NCI-H2029 (cell line): ENCODE measurements at places on chromosomes 5 and 9.

GRCh38 chr5:149407323-149408251 lies 28.5 kb upstream of the IL17B start:
- no peak for DNase-seq

DNA sequence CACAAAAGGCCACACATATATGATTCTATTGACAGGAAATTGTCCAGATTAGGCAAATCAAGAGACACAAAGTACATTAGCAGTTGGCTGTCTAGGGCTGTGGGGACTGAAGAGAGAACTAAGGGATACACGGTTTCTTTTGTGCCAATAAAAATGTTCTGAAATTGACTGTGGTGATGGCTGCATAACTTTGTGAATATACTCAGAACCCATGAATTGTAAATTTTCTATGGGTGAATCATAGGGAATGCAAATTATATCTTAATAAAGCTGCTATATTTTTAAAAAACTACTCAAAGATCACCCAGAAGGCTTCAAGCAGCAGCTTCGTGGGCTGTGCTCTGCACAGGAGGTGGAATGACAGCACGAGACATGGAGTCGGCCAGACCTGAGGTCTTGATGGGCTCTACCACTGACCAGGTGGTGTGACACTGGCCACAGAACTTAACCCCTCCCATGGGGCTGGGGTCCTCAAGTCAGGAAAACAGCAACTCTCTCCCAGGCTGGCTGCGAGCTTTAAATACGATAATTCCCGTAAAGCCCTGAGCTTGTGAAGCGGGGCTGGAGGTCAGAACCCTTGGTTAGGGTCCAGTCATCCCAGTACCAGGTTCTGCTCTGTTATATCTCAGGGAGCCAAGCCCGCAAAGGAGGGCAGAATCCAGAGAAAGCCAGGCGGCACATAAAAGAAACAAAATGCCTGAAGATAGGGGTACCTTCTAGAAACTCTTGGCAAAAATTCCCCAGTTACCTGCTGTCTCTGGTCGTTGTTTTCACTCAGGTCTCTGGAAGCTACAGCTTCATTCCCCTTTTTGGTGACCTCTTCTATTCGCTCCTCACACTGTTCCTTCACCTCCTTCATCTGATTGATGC lies 59.1 kb downstream of the GOLM1 start:
- DNase-seq: no peak

DNA sequence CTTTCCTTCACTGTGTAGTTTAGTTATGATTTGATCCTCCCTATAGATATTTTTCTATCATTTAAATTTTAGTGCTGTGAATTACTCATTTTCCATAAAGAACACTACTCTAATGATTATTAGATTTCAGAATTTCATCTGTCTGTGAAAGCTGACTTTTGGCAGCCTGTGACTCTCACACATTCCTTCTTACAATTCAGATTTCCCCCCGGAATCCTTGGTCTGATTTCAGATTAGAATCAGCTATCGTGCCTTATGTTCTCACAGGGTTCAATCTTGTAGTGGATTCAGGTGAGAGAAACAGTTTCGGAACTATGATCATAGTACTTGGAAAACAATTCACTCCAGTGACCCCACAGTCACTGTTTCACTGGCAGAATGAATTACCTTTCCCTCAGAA lies 26.2 kb downstream of the ZNF474 start:
- no peak for DNase-seq

GRCh38 chr5:75672616-75673015 lies 44.6 kb downstream of the POC5 start:
- DNase-seq: peak; percentile 48

DNA sequence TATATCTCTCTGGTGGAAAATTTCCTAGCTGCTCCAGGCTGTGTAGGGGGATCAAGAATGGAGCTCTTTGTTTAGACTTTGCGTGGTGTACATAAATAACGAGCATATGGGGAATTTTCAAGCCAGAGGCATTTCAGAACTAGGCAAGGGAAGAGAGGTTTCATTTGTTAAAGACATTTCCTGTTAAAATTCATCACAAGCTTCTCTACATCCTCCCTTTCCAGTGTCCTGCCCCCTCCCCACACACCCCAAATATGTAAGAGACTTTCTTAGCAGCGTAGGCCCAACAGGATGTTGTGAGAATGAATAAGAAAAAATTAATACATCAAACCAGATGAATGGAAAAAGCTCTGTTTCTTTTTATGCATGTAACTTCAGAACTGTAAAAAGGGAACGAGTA lies 150.3 kb downstream of the GPBP1 start:
- DNase-seq: no peak

GRCh38 chr5:173718469-173718868 lies 102.0 kb upstream of the BOD1 start:
- DNase-seq: no peak

GRCh38 chr9:127307802-127308201 lies 43.2 kb downstream of the GARNL3 start:
- DNase-seq: no peak

- no peak for DNase-seq
Measured at GRCh38 chr5:13910201-13910600, 34.3 kb downstream of the DNAH5 start.

GRCh38 chr5:30890377-30890776 lies 303.1 kb upstream of the CDH6 start:
- no peak for DNase-seq

GRCh38 chr9:96510258-96510657 lies 60.3 kb downstream of the HABP4 start:
- no peak for DNase-seq

DNA sequence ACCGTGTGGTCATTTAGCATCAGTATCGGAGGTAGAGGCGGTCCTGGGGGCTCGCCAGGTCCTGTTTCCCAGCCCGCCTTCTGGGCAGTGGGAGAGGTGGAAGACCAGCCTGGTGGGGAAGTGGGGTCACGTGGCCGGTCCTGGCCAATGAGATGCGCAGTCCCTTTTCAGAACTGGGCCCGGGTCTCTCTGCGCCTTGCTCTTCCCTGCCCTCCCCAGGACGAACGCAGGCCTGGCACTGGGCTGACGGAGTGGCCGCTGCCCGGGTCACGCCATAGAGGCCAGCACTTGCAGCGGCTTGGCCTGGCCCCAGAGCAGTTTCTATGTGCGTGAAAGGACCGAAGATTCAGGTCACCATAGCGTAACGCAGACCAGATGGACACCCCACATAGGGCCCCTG lies 97.6 kb downstream of the OLFM1 start:
- no peak for DNase-seq

DNA sequence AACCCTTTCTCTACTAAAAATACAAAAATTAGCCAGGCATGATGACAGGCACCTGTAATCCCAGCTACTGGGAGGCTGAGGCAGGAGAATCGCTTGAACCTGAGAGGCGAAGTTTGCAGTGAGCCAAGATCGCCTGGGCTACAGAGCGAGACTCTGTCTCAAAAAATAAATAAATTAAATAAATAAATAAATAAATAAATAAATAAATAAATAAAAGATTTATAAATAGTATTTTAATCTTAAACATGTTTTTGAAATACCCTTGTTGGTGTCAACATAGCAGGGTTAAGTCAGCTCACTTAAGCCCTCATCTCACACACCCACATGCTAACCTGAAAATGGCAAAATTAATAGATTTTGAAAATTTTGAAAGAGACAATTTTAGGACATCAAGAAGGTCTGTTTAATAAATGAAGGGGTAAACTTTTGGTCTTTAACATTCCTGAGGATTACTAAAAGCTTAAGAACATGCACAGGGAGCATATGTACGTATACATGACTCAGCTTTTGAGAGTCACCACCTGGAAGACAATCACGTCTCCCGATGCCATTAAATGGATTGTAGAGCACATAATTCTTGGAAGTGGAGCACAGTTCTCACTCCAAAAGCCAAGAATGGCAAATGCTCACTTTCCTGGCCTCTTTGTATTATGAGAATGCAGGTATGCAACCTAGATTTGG lies 202.5 kb downstream of the GDNF start:
- DNase-seq: no peak

DNA sequence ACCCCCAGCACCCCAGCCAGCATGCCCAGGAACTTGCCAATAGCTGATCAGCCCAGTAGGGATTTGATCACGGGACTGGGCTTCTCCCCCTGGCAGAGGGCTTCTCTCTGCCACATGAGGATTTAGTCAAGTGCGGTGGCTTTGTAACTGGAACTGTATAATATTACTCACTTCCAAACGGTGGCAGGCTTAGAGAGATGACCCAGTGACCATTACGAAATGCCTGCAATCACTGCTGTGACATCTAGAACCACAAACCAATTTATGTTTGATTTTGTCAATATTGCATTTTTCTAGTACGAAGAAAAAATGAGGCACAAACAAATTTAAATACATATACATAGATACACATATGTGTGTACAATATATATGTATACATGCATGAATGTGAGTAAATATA lies 192.1 kb downstream of the ERCC6L2 start:
- DNase-seq: no peak

DNA sequence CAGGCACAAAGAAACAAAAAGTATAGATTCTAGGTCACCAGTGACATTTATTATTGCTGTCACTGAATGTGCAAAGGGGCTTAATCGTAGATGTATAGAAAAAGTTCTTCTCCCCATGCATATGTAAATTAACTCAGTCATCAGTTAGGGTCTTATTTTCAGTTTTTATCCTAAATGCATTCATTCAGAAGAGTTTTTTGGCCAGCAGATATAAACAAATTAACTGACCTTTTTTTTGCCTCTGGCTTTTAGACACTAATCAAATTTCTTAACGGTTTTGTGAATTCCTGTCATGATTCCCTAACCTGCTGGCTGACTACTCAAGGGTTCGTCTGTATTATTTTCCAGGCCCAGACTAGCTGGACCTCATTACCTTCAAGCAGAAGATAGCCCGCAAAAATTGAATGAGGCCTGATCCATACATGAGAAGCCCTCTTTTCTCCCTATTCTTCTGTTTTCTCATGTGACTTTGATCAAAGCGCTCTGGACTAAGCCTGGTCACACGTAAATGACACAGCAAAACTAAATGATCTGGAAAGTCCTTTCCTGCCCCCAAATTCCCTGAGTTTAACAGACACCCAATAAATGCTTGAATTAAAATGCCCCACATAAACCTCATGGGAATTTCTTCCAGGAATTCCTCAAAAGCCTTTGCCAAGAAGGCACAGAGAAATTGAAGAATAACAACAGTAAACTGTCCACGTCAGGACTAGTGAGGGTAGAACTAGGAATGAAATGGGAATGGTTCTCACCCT lies 83.7 kb downstream of the MYO10 start:
- DNase-seq: no peak
